Panc1 (cell line): ENCODE measurements at places on chromosomes 7 and 10.

DNA sequence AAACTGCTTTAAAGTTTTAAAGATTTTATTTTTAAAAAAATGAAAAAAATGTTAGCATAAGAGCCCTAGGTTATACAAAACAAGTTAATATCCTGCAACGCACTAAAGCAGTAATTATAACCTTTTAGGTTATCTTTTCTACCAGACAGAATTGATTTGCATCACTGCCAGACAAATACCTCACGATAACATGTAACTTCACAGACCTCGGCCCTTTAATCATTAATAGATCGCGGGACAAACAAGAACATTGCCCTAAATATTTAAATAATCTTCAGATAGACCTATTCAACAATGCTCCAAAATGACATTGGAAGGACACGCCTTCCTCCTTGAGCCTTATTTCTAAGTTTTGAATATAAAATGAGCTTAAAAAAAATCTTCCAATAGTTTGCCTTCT lies 23.8 kb upstream of the C7orf33 start:
- DNase-seq, result no peak

DNA sequence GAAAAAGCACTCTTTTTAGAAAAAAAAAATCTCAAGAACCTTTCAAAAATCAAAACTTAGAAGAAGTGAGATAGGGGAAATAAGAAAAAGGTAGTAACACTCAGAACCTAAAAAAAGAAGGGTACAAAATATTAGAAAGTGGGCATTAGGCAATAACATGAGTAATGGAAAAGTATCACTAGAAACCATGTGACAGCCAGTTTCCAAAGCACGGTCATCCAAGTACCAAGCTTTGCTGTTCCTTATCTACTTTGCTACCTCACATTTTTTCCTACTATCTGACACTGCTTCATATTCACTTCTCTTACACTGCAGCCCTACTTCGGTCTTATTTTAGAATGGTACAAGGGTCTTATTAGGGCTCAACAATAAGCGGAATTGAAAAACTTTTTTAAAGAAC lies 30.3 kb downstream of the IMMP2L start:
- no peak for DNase-seq

DNA sequence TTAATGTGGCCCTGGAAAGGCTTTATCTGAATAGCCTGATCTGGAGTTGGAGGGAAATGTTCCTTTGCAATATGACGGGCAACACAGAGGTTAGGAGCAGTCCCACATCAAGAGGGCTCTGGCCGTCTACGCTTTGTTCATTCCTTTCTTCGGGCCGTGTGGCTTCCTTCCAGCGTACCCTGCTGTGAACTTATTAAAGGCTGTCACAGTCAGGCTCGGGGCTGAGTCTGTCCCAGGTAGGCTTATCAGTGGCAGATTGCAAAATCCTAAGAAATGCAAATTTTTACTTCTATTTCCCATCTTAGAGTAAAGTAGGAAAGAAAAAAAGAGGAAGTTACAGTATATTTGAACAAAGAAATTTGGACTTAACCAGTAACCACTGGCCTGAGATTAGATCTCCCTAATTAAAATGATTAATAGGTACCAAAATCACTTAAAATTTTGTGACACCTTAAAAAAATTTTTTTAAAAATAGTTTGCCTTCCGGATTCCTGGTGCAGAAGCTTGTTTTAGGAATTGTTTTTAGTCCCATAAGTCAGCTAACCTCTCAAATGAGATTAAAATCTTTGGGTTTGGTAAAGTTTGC lies 453.1 kb upstream of the MKI67 start:
- no peak for DNase-seq

GRCh38 chr7:8134089-8134733 lies 127.8 kb downstream of the ICA1 start:
- no peak for DNase-seq

- DNase-seq, result no peak
Observed at GRCh38 chr7:27665531-27665930, 2.8 kb upstream of the HIBADH start.

GRCh38 chr10:30494558-30494957 lies 60.6 kb downstream of the MAP3K8 start:
- no peak for DNase-seq

GRCh38 chr10:116654816-116655215 lies 34.1 kb downstream of the PNLIPRP2 start:
- DNase-seq, result no peak

DNA sequence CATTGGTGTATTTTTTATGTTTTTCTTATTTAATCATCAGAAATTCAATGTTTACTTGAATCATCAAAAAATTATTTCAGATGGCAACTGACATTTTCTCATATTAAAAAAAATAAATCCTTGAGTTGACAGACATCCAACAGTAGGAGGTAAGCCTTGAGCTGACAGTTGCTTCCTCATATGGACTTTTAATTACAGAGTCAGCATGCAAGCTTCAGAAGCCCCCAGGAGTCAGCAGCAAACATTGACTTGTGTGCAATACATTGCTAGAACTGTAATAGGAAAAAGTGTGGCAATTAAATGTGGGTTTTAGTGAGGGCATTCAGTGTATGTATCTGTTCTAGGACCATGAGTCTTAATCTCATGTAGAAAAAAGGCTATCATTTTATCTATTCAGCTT lies 62.4 kb upstream of the TAS2R16 start:
- no peak for DNase-seq

DNA sequence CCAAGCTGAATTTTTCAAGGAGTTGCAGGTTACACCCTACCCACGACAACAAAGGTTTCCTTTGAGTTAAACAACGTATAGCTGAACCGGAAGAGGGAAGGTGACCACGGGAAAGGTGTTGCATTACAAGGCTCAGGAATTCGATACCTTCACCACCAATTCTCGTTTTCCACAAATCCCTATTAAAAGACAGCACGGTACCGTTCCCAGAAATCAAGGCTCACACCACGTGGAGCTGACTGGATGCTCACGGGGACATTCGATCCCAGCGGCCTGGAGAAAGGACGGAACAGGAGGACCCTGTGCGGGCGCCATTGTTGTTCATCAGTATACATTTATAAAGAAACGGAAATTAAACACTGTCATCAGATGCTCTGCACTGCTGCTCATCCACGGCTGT lies 56.4 kb downstream of the CTBP2 start:
- DNase-seq, result no peak
